A549 treated with CORT108297 at 1 μM for 4 hours (cell line): ENCODE measurements at places on chromosomes 12 and 14. TPM values are rescaled to one million over a fixed set of nuclear protein-coding genes. Genes with fewer than 3 reads are reported as not detected.

The ZNF10 gene
- 0.99 to 2.1 TPM (median 1.2 TPM) in 5 replicates for total RNA-seq

The PIANP gene
- 0.68 to 1.2 TPM (median 0.92 TPM) in 5 replicates for total RNA-seq

The SDR9C7 gene
- total RNA-seq = not detected in 5 replicates

The GMFB gene
- total RNA-seq = 32.4 to 79.3 TPM (median 40.8 TPM) in 5 replicates

The GPN3 gene
- total RNA-seq = 30.6 to 35.0 TPM (median 32.8 TPM) in 5 replicates

The MAP1LC3B2 gene
- 1.1 to 1.7 TPM (median 1.4 TPM) in 5 replicates for total RNA-seq

The PRH2 gene
- 0.16 to 0.47 TPM in 2 of 5 replicates, not detected in the others for total RNA-seq

The COCH gene
- total RNA-seq = 21.4 to 26.9 TPM (median 24.2 TPM) in 5 replicates

The POTEM gene
- total RNA-seq = not detected in 5 replicates

The NKX2-8 gene
- 1.7 to 4.3 TPM (median 3.9 TPM) in 5 replicates for total RNA-seq

The CELA1 gene
- total RNA-seq = not detected in 5 replicates

The RTL1 gene
- total RNA-seq = 0.26 to 0.31 TPM (median 0.30 TPM) in 5 replicates

The NGB gene
- not detected in 5 replicates for total RNA-seq

The TMEM229B gene
- total RNA-seq = 0.11 to 0.21 TPM (median 0.16 TPM) in 5 replicates

The NR1H4 gene
- 0.05 to 0.38 TPM (median 0.06 TPM) in 5 replicates for total RNA-seq

The NUAK1 gene
- total RNA-seq = 8.8 to 11.0 TPM (median 10.3 TPM) in 5 replicates

The LRTM2 gene
- 0.07 to 0.10 TPM in 2 of 5 replicates, not detected in the others for total RNA-seq

The SLC39A2 gene
- total RNA-seq = not detected in 5 replicates

The ASPG gene
- 0.03 to 0.06 TPM (median 0.05 TPM) in 3 of 5 replicates, not detected in the others for total RNA-seq

The EID3 gene
- 7.6 to 9.9 TPM (median 8.1 TPM) in 5 replicates for total RNA-seq

The RAPGEF3 gene
- total RNA-seq = 0.43 to 0.81 TPM (median 0.65 TPM) in 5 replicates
